Liver (tissue), 10 donors: ENCODE measurements at places on chromosomes 1 and 21. TPM values are rescaled to one million over a fixed set of nuclear protein-coding genes. Genes with fewer than 3 reads are reported as not detected.

- no peak for DNase-seq
These were observed 12.3 kb downstream of the ATP2B4 start for GRCh38 chr1:203638950-203639349.

GRCh38 chr1:241934201-241934848 lies 23.2 kb upstream of the BECN2 start:
- DNase-seq: no peak

- DNase-seq: no peak
These were observed 45.8 kb downstream of the BCAR3 start for GRCh38 chr1:93635614-93636543.

Gene NR1I3
- polyA plus RNA-seq: 128 TPM

Gene PLA2G2F
- not detected for polyA plus RNA-seq
